ENCODE measurements at places on chromosomes 7 and 10. TPM values are rescaled to one million over a fixed set of nuclear protein-coding genes. Genes with fewer than 3 reads are reported as not detected.

- DNase-seq, result no peak
Observed at GRCh38 chr7:44472843-44473242, 17.6 kb downstream of the NUDCD3 start.

DNA sequence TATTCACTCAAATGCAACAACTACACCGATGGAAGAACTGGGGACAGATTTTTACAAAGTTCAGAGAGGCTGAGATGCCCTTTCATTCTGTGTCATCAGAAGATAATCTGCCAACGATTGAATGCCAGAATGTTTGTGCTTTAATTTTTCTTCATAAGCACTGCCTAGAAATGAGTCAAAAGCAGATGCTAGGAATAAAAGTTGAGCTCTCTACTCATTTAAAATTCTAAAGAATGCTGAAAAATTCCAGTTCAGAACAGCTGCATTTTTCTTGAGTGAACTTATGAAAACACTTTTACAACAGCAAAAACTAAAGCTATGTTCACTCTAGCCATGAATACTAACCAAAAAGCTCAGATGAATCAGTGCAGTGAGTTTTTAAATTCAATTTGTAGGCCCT lies 22.3 kb upstream of the FAM133B start:
- DNase-seq, result no peak

DNA sequence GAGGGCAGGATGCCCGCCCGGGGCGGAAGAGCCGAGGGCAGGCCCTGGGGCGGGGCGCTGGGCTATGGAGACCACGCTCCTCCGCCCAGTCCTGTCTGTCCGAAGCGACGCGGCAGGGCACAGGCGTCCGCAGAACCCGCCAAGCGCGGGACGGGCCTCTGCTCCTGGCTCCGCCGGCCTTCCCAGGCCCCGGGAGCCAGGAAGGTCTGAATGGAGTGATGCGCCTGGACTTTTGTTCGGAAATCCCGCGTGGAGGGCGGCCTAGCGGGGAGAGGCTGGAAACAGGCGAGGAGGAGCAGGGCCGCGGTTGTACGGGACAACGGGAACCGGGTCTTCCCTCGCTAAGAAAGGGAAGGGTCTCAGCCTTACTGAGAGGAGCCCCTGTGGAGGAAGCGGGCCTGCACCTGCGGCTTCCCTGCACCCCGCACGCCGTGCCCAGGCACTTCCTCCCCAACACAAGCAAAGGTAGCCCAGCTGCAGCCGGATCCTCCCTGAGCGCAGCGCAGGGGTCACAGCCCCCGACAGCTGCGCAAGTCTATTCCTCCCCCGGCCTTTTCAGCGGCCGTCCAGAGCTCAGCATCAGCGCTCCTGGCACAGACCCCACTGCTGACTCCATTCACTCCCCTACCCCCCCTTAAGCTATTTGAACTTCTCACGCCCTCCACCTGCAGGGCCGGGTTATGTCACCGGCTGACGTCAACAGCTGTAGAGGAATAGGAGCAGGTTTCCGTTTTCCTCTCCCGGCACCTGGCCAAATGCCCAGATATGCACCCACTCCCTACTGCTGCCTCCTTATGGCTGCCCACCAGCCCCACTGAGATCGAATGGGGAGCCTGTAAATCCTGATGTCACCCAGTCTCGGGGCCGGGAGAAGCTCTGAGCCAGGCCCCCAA lies 143.2 kb upstream of the RET start:
- no peak for DNase-seq

Gene FRMPD2
- total RNA-seq, result 0.22 TPM

Gene BMPER
- total RNA-seq, result 0.29 TPM
